ENCODE measurements at places on chromosomes 4 and X. TPM values are rescaled to one million over a fixed set of nuclear protein-coding genes. Genes with fewer than 3 reads are reported as not detected.

CRLF2 gene
- total RNA-seq = not detected

DCAF12L2 gene
- 0.59 TPM for total RNA-seq

PAGE1 gene
- total RNA-seq = not detected

RNF150 gene
- 5.2 TPM for total RNA-seq

ZRSR2 gene
- total RNA-seq = 9.3 TPM

SHOX gene
- not detected for total RNA-seq

DNA sequence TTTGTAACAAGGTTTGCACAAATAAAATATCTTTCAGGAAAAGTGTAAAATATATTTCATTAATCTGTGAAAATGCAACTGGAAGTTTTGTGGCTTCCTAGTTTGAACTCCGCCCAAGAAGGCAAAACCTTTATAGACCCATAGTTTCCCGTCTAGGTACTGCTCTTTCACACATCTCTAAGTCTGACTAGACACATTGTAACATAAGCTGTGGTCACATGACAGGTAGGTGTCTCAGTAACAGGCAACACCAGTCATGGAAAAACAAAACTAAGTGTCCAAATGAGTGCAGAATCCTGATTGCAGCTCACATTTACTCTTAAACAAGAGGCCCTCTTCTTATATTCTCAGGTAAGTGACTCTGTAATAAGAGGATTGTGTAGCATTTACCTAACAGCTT lies 55.6 kb downstream of the SNCA start:
- no peak for DNase-seq

- DNase-seq = no peak
Measured at GRCh38 chr4:151420250-151420807, 11.4 kb downstream of the FHIP1A start.

- no peak for DNase-seq
Measured at GRCh38 chr4:3243136-3243780, 5.7 kb upstream of the MSANTD1 start.

DNA sequence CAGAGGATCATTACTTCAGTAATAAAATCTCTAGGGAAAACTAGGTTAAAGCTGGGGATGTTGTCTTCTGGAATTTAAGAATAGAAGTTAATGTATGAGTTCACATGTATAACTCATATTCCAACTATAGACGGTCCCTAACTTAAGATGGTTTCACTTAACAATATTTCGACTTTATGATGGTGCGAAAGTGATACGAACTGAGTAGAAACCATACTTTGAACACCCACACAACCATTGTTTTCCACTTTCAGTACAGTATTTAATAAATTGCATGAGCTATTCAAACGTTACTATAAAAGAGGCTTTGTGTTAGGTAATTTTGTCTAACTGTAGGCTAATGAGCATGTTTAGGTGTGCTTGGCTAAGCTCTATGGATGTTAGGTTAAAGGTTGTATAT lies 38.7 kb downstream of the CCSER1 start:
- DNase-seq = no peak

DNA sequence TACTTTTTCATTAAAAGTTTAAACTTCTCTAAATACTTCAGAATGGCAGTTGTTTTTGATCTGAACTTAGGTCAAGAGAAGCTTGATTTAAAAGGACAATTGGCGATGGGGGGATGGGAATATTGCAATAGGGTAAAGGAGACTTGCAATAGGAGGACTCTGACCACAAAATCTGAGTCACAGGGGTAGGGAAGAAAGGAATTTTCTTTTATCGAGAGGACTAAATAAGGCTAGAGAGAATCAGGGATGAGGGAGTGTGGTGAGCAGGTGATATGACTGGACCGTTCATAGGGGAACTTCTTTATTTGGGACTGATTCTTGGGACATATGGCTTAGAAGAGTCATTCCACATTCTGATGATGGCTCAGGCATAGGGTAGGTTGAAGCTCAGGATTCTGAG lies 1260.2 kb downstream of the ADGRL3 start:
- DNase-seq = no peak

- no peak for DNase-seq
Measured at GRCh38 chr4:86356425-86357210, 3.2 kb downstream of the MAPK10 start.

DNA sequence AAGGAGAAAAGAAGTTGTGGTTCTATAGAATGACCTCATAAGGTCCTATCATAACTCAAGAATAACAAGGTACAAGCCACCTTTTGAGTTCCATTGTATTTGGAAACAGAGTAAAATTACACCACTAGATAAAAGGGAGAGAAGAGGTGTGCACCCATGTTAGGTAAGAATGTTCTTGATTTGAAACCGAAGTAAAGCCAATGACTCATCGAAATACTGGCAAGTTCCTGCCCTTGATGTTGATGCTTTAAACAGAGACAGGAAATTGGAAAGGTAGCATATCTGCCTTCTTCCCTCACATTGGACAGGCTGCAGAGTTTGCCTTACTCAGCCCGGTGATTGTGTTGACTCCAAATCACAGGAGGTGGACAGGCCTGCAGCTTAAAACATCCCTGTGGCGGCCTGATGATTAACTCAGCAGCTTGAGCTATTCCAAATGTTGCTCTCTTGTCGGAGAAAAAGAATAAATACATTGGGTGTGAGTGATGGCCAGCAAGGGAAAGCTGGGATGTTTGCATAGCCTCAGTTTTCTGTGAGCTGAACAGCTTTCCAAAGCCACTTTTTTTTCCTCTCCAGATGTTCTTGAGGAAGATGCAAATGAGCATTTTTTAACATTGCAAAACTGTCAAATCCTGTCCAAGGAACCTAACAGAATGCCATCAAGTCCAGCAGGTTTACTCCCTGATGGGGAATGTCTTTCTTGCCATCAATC lies 321.1 kb downstream of the NKX6-1 start:
- no peak for DNase-seq

DNA sequence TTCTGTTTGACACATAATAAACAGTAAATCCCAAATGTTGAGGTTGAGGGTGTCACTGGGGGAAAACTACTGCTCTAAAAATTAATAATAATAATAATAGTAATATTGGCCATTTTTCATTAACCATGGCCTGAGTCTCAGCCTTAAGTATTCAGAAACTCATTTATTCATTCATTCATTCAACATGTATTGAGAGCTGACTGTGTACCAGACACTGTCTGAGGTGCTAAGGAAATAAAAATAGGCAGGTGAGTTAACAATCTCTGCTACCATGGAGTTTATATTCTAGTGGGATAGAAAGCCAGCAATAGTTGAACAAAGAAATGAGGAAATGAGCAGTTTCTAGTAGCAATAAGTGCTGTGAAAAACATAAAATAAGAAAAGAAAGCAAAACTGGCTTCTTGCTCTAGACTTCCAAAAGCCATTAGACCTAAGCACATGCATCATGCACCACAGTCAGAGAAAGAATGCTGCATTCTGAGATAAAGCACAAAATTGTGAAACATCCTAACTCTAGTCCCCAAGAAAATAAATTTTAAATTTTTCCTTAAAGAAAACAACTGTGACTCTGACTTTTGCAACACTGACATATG lies 278.7 kb downstream of the RCHY1 start:
- no peak for DNase-seq

DNA sequence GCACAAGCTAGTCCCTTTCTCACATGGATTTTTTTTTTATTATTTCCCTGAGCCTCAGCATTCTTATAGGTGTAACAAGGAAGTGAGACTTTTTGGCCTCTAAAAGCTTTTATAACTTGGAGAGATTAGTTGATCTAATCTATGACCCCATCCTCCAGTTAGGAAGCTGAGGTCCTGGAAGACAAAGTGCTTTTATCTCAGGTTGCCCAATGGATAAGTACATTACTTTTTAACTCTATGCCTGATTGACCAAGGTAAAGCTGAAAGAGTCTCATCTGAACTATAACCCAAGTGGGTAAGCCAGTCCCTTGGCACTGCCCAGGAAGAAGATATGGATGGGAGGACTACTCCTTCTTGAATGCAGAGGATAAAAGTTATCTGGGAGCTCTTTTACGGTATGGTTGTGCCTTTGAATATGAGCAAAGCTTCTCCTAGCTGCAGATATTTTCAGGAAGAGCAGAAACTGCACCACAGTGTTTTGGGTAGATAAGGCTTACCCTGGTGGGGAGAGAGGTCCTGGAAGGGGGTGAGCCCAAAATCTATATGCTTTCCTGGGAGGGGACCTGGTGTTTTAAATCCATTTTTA lies 40.2 kb downstream of the VSIG4 start:
- DNase-seq = no peak

DNA sequence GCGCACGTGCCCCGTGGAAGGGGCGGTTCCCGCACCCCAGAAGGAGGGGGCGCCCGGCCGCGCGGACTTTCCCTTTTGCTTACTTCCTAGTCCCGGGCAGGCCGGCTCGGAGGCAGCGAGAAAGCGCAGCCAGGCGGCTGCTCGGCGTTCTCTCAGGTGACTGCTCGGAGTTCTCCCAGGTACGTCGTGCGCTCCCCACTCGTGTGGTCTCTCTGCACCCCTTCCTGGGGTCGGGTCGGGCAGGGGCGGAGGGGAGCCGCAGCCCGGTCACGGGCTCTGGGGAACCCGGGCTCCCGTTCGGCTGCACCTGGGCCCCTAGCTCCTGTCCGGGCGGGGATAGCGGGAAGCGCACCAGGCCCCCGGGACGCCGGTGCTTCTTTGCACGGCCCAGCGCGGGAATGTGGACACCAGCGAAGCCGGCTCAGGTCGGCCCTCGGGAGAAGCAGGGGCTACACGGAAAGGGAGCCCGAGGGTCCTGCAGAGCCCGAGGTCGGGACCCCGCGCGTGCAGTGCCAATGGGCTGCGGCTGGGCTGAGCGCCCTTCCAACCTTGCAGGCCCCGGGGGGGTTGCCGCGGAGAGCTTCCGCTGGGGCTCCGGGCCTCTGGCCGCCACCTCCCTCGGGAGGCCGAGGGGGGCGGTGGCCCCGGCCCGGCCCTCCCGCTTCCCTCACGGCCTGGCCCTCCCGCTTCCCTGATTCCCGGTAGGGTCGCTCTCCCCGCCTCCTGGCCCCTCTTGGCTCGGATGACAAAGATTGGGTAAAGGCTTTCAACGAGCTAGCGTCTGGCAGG lies at the start of gene TLR2:
Gene TLR2, plus strand, starts transcription at position 99 of the 789 bp plus-strand sequence. CDS start 18,628 bp downstream, outside the sequence.
- no peak for DNase-seq

GRCh38 chr4:176123710-176124407 lies 58.2 kb downstream of the WDR17 start:
- DNase-seq = peak; percentile 2

- DNase-seq = no peak
Measured at GRCh38 chr4:148162991-148163390, 279.2 kb downstream of the NR3C2 start.

DNA sequence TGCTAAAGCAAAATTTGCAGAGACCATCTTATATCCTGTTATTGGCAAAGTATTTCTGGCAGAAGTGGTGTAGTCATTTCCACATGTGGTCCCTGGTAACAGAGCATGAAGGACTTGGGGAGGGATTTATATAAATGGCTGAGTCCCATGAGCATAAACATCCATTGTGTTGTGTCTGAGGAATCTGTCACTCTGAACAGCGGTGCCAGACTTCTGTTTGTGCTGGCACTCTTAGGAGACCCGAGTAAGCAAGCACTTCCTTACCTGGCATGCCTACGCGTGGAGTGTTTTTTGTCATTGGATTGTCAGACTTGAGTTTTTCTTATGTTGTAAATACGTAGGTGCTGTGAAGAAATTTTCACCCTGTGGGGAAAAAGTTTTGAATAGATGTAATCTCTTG lies 285.9 kb downstream of the ARHGAP10 start:
- DNase-seq = peak; percentile 21

DNA sequence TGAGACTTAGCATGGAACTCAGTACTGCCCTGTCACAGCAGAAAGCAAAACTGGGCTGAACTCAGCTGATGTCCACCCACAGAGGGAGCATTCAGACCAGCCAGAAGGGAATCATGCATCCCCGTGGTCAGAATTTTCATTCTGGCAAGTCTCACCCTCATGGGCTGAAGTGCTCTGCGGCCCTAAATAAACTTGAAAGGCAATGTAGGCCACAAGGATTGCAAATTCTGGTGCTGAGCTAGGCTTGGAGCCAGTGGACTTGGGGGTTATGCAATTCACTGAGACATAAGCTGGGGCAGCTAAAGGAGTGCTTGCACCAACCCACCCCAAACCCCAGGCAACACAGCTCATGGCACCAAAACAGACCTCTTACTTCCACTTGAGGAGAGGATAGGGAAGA lies 494.1 kb downstream of the GABRG1 start:
- DNase-seq = no peak

- DNase-seq = no peak
Measured at GRCh38 chrX:54979432-54979831, 14.6 kb downstream of the PFKFB1 start.

DNA sequence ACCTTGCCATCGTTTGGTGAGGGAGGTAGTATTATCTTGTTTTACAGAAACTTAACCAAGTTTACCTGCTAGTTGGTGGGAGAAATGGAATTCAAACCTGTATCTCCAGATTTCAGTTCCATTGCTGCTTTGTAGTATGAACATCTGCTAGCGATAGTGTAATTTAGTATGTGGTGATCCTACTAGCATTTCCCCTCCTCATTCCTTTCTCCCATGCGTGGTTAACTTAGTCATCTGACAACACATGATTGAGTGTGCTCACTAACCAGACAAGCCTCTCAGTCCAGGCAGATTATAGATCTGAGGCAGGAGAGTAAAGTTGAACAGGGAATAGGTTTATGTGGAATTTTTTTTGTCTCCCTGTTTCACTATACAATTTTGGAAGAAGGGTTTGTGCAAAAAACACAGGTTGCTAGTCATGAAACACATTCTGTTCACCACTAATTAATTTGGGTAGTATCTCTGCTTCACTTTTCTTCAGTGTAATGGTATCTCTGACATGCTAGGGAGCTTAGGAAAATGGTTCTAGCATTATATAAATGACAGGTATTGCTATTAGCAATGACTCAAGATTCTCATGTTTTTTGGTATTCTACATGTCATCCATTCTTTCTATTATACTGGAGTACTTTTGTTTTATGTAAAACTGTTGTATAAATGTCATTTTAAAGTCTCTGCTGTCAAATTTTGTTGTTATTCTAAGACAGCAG lies 21.7 kb downstream of the RBPJ start:
- peak; percentile 97 for DNase-seq

- DNase-seq = no peak
Measured at GRCh38 chr4:184238072-184238745, 20.5 kb upstream of the ENPP6 start.

GRCh38 chr4:4479366-4479765 lies 62.5 kb downstream of the STX18 start:
- DNase-seq = no peak

DNA sequence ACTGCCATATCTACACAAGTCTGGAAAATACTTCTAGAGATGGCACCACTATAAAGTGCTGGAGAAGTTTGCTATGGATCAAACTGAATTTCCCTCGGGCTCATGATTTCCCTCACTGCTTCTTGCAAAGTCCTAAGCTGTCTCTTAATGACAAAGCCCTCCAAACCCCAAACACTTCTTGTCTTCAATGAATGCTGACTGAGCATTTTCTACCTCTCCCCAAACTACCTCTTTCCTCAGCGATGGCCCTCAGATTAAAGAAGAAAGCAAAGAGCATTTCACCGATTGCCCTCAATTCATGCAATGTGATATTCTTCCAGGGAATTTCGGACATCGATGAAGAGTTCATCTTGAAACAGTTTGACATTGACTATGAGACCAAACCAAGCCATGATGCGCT lies 19.7 kb downstream of the FAM47E start:
- no peak for DNase-seq

GRCh38 chr4:48032721-48033120 lies 16.1 kb downstream of the NIPAL1 start:
- no peak for DNase-seq

GRCh38 chr4:1112174-1112820 lies 1.1 kb downstream of the RNF212 start:
- DNase-seq = no peak
